ENCODE measurements at places on chromosomes 16 and 17. TPM values are rescaled to one million over a fixed set of nuclear protein-coding genes. Genes with fewer than 3 reads are reported as not detected.

PRSS33 gene
- polyA plus RNA-seq = 0.13 TPM

DNA sequence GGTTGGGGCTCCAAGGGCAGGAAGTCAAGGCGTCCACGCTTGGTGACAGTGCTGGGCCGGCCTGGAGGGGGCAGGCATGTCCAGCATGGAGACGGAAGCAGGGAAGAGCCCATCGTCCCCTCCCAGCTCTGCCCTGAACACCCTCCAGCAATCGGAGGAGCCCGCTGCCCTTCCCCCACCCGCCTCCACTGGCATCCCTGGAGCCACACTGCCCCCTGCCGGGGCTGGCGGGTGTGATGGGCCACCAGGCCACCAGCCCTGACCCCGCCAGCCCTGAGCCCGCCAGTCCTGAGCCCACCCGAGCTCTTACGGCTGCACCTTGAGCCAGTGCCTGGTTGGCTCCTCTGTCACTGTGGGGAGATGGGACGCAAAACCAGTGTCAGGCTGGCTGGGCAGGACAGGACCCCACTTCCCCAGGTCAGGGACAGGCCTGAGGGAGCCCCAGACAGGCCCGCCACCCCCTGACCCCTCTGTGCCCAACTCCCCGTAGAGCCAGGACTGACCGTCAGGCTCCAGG is 4.1 kb upstream of the CDH15 start:
- peak; percentile 70 for DNase-seq

GRCh38 chr16:6081320-6081976 is 983.9 kb upstream of the EEF2KMT start:
- no peak for DNase-seq

KCNH4 gene
- polyA plus RNA-seq = 0.36 TPM

- no peak for DNase-seq
Measured at GRCh38 chr16:11127610-11128195, 128.3 kb downstream of the SOCS1 start.

All from large intestine (tissue), 12 donors.